ENCODE measurements at places on chromosomes 11 and 22.

GRCh38 chr11:86807360-86807759 lies 7.0 kb downstream of the PRSS23 start:
- DNase-seq, result no peak

- DNase-seq, result no peak
Observed at GRCh38 chr11:16382638-16383380, 26.5 kb upstream of the SOX6 start.

- no peak for DNase-seq
Observed at GRCh38 chr11:75790986-75791385, 22.4 kb downstream of the DGAT2 start.

DNA sequence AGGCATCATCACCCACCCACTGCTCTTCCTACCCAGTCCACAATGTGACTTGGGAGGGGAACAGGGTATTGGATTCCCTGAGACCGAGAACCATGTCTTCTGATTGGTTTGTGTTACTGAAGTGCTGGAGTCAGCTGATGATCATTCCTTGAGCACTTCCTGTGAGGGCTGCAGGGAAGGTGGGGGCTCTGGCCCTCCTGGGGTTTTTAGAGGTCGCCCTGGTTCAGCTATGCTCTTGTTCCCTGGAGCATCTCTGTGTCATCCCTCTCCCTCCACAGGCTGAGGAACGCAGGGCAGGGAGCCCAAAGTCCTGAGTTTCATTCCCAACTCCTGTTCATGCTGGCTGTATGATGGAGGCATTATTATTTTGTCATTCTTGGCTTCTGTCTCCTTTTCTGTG lies 6.7 kb downstream of the ZC3H7B start:
- no peak for DNase-seq

- no peak for DNase-seq
Observed at GRCh38 chr11:12564012-12564411, 110.2 kb upstream of the TEAD1 start.

DNA sequence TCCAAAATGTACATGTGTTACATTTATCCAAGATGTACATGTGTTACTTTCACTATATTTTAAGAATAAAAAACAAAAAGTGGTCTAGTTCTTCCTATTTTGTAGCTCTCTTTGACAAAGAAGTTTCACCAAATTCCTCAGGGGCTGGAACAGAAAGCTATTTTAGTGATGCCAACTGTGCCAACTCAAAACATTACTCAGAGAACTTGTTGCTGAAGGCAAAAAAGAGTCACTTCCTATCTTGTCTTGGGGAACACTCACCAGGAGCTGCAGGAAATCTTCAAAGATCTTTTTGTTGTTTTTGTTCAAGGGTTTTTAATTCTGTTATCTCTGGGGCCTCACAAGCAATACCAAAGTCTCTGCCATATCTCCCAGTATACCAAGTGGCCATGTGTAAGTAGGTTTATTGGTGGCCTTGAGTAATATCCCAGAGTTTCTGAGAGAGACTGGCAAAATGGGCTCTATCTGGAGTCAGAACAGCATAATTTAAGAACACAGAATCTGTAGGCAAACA lies 13.6 kb upstream of the EED start:
- DNase-seq, result no peak

DNA sequence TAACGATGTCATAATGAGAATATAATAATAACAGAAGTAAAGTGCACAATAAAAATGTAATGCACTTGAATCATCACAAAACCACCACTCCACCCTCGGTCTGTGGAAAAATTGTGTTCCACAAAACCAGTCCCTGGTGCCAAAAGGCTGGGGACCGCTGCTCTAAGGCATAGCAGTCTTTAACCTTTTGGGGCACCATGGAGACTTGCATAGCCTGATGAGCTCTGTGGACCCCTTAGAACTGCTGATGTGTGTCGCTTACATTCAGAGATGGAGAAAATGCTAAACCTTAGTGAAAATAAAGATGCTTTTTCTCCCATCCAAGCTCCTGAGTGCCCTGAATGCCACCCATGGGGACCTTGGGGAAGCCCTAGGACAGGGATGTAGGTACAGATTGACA lies 87.6 kb upstream of the SEPTIN5 start:
- no peak for DNase-seq

DNA sequence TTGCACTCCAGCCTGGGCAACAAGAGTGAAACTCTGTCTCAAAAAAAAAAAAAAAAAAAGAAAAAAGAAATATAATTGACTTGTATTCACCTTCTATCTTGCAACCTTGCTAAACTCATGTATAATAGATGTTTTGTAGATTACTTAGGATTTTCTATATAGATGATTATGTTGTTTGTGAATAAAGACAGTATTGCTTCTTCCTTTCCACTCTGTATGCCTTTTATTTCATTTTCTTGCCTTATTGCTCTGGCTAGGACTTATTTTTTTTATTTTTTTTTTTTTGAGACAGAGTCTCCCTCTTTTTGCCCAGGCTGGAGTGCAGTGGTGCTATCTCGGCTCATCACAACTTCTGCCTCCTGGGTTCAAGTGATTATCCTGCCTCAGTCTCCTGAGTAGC lies 29.7 kb upstream of the SOX10 start:
- DNase-seq, result no peak

DNA sequence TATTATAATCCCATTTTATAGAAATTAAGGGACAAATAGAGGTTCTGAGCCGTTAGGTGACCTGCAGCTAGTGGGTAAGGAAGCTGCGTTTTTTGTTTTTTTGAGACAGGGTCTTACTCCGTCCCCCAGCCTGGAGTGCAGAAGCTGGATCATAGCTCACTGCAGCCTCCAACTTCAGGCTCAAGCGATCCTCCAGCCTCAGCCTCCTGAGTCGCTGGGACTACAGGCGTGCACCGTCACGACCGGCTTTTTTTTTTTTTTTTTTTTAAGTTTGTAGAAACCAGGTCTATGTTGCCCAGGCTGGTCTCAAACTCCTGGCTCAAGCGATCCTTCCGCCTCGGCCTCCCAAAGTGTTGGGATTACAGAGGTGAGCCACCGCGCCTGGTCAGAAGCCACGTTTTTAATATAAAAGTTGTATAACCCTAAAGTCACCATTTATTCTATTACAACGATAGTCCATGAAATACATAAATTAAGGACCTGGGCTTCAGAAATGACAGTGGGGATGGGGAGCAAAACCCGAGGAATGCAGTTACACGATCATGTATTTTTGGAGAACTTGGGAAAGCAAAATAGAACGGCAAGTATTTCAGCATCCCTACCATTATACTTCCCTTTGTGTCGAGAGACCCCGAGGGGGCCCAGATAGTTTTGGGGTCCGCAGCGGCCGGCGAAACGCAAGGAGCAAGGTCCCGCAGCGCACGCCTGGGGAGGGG lies 638 bp downstream of the SAAL1 start:
- no peak for DNase-seq

- no peak for DNase-seq
Observed at GRCh38 chr22:23847310-23847920, 8.6 kb upstream of the DERL3 start.

DNA sequence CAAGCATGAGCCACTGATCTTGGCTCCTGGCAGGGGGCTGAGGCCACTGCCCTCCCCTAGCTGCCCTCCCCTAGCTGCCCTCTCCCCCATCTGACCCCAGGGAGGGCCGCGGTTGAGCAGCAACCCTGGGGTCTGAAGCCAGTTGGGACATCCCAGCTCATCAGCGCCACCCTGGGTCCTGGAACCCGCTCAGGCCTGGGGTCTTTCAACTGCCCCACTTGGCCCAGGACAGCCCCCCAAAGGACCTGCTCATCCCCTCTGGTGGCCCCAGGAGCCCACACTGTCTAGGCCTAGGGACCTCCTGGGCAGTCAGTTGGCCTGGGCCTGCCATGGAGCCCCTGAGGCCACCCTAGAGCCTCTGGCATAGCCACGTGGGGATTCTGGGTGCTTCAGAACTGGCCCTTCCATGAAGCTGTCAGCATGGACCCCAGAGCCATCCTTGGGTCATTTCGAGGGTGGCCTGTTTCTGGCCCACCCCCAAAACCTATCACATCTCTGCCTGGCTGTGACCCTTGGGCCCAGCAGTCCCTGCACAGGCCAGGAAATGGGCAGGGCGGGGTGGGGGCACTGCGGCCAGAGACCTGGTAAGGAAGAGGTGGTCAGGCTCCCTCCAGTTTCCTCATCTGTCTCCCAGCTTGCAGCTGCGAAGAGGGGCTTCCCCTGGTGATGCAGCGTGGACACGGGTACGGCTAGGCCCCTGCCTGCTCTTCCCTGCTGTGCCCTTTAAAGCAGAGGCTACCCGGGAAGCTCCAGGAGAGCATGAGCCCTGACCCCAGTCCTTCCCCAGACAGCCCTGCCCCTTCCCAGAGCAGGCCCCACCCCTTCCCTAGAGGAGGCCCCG lies 37.9 kb downstream of the MUC2 start:
- no peak for DNase-seq

DNA sequence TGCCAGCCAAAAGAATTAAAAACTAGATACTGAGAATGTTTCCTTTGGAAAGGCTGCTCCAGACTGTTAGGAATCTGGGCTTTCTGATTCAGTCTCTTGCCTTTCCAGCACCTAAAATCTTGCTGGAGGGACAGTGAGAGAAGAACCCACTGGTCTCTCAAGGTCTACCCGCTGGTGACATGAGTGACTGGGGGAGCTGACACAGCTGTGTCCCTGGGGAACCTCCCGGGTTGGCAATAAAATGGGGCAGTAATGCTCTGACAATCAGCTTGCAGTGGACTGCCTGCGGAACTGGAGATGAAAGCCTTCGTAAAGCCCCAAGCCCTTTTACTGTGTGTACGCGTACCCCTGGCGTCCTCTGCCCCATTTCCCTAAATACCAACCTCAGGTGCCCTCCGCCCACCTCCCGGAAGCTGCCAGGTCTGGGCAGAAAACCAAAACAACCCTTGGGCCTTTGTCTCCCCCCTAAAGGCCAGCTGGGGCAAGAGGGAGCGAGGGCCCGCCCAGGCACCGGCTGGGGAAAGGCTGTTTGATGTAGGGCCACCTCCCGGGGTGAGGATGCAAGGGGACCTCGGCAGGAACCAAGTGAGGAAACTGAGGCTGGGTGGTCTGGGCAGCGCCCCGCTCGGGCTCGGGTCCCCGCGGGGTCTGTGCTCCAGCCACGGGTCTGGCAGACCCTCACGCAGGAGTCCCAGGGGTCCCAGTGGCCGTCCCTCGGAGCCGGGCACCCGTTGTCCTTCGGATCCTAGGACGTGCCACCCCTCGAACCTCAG lies 741 bp downstream of the CARS1 start:
- DNase-seq, result no peak

GRCh38 chr11:12006552-12007229 lies 1.7 kb downstream of the DKK3 start:
- DNase-seq, result no peak

GRCh38 chr22:17258015-17258787 lies 39.0 kb upstream of the ADA2 start:
- peak; percentile 2 for DNase-seq

DNA sequence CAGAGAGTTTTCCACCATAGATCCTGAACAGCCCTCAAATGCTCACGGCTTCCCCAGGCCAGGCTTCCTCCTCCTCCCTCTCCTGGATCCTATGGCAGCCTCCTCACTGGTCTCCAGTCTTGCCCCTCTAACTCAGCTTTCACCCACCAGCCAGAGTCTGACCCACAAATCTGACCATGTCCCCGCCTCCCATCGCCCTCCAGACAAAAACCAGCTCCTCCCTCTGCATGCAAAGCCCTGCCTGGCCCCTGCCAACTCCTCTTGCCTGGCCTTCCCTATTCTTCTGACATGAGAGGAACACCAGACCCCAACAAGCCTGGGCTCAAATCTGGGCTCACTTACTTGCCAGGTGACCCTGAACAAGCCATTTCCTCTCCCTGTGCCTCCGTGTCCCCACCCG lies 32.4 kb upstream of the PDE2A start:
- no peak for DNase-seq

DNA sequence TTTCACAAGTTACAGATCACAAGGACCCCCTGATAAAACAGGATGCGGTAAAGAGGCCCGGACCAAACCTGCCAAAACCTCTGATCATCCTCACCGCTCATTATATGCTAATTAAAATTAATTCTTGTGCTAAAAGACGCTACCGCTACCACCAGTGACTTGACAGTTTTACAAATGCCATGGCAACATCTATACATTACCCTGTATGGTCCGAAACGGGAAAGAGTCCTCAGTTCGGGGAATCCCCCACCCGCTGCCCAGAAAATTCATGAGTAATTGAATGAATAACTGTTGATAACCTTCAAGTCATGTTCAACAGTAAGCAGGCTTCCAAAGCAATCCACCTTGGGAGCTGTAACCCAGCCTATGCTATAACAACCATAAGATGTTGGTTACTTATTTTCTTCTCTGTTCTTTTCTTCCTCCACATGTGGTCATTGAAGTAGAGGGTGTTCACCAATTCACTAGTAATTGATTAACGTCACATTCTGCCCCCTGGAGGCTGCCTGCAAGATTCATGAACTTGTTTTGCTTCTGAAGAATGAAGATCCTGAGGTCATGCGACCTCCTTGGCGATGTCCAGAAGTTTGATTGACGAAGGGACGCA lies 20.6 kb downstream of the APOBEC3H start:
- no peak for DNase-seq

GRCh38 chr22:27809700-27810608 lies 8.4 kb upstream of the MN1 start:
- DNase-seq, result no peak

DNA sequence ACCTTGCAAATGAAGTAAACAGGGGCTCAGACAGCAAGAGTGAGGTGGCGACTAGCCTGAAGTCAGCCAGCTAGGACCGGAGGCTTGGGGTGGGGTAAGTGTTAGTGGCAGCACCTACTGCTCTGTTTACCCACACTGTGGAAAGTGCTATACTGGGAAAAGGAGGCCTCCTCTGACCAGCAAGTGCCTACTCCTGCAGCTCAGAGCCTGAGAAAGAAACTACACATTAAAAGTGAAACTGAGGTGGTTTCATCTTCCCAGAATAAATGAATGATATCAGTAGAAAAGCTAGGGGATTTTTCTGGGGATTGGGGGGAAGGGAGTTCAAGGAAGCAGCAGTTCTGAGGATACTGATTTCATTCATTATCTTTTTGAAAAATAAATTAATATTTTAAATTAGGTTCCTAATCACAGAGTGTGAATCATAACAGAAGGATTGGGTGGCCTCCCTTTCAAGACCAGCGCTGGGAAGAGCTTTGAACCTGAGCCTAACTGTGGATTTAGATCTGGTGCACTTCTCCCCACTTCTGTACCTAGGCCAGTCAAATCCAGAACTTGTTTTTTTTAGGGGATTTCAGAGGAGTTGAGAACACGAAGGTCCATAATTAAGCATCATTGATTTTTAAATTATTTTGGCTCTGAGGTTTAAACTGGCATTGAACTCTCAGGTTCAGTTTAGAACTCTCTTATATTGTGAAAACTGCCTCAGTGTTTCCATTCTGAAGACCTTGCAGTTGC lies 48.1 kb upstream of the GRAMD1B start:
- no peak for DNase-seq

DNA sequence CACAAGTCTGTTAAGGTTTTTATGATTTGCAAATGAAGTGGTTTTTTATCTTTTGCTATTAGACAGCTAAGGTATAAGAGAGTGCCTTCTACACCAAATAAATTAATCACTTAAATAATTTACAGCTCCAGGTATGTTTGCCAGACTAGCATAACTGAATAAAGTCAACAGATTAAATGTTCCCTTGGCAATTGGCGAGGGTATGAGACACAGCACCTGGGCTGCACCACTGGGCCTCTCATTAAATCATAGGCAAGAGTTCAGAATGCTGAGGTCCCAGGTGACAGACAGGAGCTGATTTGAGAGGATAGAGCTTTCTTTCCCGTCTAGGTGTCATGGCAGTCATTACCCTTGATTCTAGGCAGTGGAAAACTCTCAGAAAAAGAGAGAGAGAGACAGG lies 62.6 kb upstream of the WT1 start:
- DNase-seq, result no peak

Measured in stimulated activated CD8-positive, alpha-beta memory T cell treated with anti-CD3 and anti-CD28 coated beads, Interleukin-4, amount 100 ng/mL, for 1 hour (primary cell).